ENCODE measurements at places on chromosomes 3 and 15.

DNA sequence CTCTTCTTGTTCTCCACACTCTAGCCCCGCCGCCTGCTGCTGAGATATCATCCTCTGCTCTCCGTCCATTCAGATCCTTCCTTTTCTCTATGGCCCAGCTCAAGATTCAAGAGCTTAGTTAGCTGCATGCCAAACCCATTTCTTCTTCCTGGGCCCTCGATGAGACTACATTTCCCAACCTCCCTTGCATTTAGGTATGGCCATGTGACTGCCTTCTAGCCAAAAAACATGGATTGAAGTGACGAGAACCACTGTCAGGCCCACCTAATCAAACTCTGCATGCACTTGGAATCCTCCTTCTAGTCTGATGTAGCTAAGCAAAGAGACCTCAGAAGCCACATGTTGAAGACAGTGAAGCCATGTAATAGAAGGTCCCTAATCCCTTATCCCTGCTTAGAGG lies 308.2 kb downstream of the VPS13C start:
- no peak overlapping the region for H3K27ac ChIP-seq
- no peaks in the 10 kb centered on the region for H3K4me1 ChIP-seq
- H3K27me3 ChIP-seq = peaks cover 3% of the 10 kb centered on the region
- H3K36me3 ChIP-seq = no peaks in the 10 kb centered on the region

DNA sequence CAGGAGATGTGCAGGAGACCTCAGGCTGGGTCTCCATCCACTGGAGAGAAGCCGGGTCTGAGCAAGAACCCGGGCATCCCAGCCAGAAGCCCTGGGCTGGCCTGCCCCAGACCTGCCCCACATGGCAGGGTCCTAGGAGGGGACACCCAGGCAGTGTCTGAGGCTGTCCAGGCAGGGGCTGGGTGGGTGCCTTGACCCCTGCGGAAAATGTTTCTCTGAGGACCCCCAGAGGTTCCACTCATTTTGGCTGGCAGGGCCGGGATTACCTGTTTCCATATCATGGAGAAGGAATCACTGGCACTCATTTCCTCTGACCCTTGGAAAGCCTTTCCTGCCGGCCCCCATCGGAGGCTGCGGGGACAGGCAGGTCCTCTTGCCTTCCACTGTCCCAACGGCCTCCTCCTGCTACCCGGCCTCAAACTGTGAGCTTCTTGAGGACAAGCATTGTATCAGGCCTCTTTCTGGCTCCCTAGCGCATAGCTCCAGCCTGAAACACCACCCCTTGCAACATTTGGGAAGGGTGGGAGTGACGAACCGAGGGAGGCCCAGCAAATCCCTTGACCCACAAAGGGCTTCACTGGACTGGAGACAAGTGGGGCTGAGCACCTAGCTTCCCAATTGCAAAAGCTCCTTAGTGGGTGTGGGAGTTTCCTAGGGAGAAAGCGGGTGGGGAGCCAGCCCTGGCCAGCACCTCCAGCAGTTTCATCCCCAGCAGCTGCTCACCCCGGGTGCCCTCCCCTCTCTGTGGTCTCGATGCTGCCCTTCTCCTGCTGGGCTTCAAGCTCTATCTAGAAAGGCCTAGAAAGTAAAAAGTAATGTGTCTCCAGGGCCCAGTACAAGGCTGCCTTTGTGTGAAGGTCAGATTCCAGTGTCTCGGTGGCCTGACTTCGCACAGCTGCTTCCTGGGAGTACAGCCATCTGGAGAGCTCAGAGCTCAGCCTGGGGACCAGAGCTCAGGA lies 29.7 kb downstream of the ACSBG1 start:
- H3K27ac ChIP-seq = no peak overlapping the region
- DNase-seq = no peak
- no peak overlapping the region for H3K4me3 ChIP-seq
- H3K36me3 ChIP-seq = no peaks in the 10 kb centered on the region
- peaks cover 2% of the 10 kb centered on the region for H3K4me1 ChIP-seq

GRCh38 chr3:190003681-190004123 lies 117.0 kb downstream of the P3H2 start:
- no peak overlapping the region for H3K27ac ChIP-seq

DNA sequence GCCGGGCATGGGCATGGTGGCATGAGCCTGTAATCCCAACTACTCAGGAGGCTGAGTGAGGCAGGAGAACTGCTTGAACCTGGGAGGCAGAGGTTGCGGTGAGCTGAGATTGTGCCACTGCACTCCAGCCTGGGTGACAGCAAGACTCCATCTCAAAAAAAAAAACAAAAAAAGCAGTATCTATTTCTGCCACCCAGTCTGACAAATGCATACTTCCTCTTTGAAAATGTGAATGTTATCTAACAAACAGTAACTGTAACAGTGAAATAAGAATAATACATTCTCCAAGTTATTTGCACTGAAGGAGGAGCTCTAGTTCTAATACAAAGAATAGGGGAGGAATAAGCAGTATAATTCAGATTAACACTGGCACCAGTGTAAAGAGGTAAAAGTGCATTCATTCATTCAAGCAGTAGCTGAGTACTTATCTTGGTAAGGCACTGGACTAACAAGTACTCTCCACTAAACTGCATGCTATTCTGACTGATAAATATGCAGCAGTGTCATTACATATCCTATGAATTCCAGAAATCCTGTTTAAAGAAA lies 12.9 kb downstream of the VPS13C start:
- no peak overlapping the region for H3K27ac ChIP-seq
- no peak for DNase-seq
- H3K4me1 ChIP-seq = no peaks in the 10 kb centered on the region
- no peak overlapping the region for H3K4me3 ChIP-seq
- no peaks in the 10 kb centered on the region for H3K36me3 ChIP-seq

- H3K27me3 ChIP-seq = no peaks in the 10 kb centered on the region
- no peak overlapping the region for H3K4me3 ChIP-seq
- H3K36me3 ChIP-seq = no peaks in the 10 kb centered on the region
Measured at GRCh38 chr3:125069452-125069851, 13.7 kb upstream of the HEG1 start.

- no peaks in the 10 kb centered on the region for H3K4me1 ChIP-seq
- H3K27ac ChIP-seq = no peak overlapping the region
- H3K27me3 ChIP-seq = no peaks in the 10 kb centered on the region
- H3K4me3 ChIP-seq = no peak overlapping the region
- DNase-seq = no peak
Measured at GRCh38 chr3:13707456-13707855, 158.5 kb downstream of the FBLN2 start.

GRCh38 chr3:187136936-187137335 lies 2.4 kb downstream of the RPL39L start:
- no peak for DNase-seq
- no peaks in the 10 kb centered on the region for H3K27me3 ChIP-seq
- H3K36me3 ChIP-seq = no peaks in the 10 kb centered on the region

All from small intestine (tissue), 16 donors.